ENCODE measurements at places on chromosomes 12 and 14.

DNA sequence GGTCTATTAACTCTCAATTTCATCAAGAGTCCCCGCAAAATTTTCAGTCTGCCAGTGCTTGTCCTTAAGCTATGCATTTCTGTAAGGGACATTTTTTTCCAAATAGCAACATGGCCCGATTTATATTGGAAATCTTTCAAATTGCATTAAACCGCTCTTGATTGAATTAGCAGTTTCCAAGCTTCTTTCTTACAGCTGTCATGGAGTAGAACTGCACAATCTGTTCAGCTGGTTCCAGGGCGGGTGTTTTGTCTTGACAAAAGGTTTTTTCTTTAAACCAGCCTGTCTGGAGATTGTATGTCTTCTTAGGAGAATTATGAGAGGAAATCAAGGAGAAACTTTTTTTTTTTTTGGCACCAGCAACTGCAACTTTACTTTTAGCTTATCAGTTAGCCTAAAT, 185.8 kb downstream of the ALG10B start:
- no peak for DNase-seq

GRCh38 chr12:96233939-96234461, 39.8 kb downstream of the ELK3 start:
- no peak for DNase-seq

GRCh38 chr14:26765768-26766520, 168.1 kb upstream of the NOVA1 start:
- no peak for DNase-seq

DNA sequence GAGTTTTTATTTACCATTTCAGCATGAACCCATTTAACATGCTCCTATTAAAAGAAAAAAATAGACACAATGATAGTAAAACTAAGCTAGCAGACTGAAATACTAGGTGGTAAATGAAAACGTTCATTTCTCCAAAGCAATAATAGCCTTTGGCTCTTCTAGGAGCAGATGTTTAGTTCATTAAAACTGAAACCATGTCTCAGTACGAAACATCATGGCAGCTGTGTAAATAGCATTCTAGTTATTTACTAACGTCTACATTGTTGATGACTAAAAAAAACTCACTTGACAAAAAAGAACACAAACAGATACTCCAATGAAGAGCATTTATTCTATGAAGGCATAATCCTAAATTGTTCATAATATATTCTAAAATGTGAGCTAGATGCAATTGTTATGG, 17.9 kb downstream of the RECQL start:
- no peak for DNase-seq

- no peak for DNase-seq
Measured at GRCh38 chr12:9730011-9730410, 2.9 kb downstream of the CLECL1 start.

GRCh38 chr12:77521508-77522115, 309.1 kb upstream of the NAV3 start:
- DNase-seq: no peak

DNA sequence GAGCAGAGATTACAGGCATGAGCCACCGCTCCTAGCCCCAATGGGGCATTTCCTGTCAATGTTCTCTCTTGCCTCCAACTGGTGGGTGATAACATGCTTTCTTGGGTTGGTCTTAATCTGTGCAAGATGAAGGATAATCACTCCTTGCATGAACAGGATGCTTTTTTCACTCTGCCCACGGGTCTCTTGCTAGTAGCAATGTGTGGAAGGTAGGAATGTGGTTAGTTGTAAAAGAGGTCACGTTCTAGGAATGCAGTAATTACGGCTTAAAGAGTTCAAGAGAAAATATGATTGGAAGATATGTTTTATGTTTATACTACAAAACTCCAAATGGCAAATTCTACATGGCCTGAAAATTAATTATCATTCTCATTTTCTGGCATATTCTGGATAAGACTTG, 10.5 kb downstream of the RNASE10 start:
- DNase-seq: no peak

- peak; percentile 84 for DNase-seq
Measured at GRCh38 chr12:131950182-131950913, 606 bp downstream of the EP400 start.

DNA sequence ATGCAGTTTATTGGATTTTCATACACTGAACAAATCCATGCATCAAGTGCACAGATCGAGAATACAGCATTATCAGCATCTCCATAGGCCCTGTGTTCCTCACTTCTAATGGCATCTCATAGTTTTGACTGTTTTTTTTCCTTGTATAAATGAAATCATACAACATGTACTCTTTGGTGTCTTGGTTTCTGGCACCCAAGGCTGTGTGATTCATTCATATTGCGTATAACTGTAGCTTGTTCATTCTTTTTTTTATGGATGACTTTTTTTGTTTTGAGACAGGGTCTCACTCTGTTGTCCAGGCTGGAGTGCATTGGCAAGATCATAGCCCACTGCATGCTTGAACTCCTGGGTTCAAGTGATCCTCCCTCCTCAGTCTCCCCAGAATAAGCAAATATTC, 14.3 kb downstream of the RASSF8 start:
- DNase-seq: no peak

- peak; percentile 7 for DNase-seq
Measured at GRCh38 chr12:59808317-59808910, 212.6 kb downstream of the SLC16A7 start.

DNA sequence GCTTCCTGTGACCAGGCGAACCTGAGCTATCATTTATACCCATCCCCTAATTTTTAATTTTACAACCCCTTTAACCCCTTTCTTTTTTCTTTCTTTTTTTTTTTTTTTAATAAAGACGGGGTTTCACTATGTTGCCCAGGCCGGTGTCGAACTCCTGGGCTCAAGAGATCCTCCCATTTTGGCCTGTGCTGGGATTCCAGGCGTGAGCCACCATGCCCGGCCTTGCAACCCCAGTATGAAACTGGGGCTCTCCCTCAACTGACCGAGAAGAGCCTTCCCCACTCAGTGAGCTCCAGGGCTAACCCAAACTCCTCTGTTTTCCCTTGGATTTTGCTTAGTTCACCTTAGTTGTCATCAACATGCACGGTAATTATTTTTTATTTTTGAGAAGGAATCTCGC, 992 bp downstream of the CPSF2 start:
- DNase-seq: no peak

DNA sequence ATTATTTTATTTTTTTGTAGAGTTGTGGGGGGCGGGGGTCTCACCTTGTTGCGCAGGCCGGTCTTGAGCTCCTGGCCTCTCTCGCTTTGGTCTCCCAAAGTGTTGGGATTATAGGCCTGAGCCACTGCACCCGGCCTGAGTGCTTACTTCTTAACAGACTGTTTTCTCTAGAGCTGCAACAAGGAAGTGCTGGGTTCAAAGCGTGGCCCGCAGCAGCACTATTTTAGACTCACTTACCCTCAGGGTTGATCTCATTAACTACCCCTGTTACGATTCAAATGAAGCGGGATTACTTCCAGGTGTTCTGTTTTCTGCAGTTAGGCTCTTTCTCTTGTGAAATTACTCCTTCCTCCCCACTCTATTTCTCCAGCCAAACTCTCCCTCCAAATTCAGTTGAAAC, 8.7 kb downstream of the A2ML1 start:
- DNase-seq: no peak

DNA sequence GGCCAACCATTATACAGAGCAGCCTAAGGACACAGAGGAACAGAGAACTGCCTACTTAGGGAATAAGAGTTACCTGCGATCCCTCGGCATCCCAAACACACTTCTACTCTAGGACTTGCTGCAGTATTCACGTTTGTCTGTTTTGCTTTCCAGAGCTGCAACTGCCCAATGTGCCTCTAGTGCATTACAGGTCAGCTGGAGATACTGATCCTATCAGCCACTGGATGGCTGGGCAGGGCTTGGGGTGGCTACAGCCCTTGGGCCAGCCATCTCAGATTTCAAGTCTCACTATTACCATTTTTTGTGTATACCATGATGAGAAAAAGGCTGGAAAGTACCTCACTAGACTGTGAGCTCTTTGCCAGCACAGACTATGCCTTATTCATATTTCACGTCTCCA, 4.6 kb downstream of the ARF3 start:
- DNase-seq: no peak

GRCh38 chr12:92971859-92972524, 42.9 kb upstream of the EEA1 start:
- DNase-seq: no peak

DNA sequence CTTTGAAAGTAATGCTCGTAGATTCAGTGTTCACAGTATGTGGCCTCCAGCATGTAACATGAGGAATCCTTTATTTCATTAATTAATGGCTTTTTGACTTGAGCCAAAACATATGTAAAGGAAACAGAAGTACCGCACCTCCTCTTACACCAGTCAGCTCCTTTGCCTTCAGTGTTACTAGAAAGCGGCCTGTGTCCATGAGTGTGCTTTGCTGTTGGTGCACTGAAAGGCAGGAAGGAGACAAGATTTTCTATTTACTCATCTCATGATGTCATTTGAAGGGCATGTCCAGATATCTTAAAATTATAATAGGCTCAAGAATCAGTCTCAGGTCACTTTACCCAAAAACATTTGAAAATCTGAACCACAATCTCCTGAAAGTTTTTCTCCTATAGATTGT, 9.9 kb upstream of the CCT2 start:
- DNase-seq: no peak

GRCh38 chr14:24721775-24722174, 87.8 kb upstream of the GZMB start:
- no peak for DNase-seq

GRCh38 chr12:45543887-45544286, 185.6 kb upstream of the ARID2 start:
- DNase-seq: peak; percentile 39

GRCh38 chr14:44297437-44297836, 209.6 kb downstream of the FSCB start:
- DNase-seq: no peak

GRCh38 chr14:35298351-35298750, 6.2 kb downstream of the PSMA6 start:
- no peak for DNase-seq

GRCh38 chr12:98863167-98863566, 218.1 kb downstream of the APAF1 start:
- DNase-seq: no peak

DNA sequence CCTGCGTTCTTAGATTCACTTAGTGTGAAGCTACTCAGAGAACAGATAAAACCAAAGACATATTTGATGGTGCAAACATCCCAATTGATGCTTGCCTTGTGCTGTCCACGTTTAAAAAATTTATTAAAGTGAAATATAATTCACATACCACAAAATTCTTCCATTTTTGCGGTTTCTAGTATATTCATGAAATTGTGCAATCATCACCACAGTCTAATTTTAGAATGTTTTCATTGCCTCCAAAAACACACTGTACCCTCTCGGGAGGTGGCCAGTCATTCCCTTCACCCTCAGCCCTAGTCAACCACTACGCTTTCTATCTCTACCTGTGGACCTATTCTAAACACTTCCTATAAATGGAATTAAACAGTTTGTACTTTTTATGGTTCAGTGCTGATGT, 1109.2 kb downstream of the FLRT2 start:
- DNase-seq: no peak

DNA sequence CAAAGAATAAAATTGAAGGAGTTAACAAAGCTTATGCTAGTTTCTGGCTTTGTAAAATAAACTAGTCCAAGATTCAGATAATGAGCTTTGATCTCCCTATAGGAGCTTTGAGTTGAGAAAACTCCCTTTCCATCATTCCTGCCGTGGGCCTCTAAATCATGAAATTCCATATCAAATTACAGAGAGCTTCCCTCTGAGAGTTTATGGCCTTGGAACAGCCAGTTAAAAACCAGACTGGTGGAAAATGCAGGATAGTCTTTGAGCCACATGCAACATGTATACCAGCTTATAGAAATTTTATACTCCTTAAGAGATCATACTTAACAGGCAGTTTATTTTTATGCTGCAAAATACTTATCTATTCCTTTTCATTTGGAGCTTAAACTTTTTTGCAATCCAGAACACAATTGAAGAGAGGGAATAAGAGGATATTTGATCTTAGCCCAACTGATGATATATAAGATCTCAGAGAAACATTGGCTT, 175.8 kb upstream of the ATP2B1 start:
- no peak for DNase-seq

- DNase-seq: no peak
Measured at GRCh38 chr12:6724409-6724797, 557 bp downstream of the COPS7A start.

DNA sequence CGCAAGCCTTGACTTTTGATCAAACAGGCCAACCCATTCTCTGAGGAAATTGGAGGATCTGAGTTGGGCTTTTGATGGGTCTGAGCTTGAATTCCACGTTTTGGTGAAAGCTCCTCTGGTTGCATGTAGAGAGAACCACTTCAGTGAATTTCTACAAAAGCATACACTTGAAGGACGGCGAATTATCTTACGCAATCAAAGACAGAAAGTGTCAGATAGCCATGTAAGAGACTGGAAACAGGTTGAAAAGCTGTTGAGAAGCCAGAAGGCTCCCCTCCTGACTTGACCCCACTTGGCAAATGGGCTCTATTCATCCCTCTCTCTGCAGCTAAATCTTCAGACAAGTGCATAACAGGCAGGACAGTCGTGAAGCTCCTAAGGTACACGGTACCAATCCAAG, 809.1 kb downstream of the BCL11B start:
- DNase-seq: no peak
